Cardiac septum (tissue), 1 donor: ENCODE measurements at places on chromosomes 5 and 9.

GRCh38 chr5:134840811-134841210 lies 5.0 kb upstream of the C5orf24 start:
- no peak for DNase-seq

GRCh38 chr5:54002779-54003178 lies 307.6 kb downstream of the ARL15 start:
- DNase-seq = no peak

DNA sequence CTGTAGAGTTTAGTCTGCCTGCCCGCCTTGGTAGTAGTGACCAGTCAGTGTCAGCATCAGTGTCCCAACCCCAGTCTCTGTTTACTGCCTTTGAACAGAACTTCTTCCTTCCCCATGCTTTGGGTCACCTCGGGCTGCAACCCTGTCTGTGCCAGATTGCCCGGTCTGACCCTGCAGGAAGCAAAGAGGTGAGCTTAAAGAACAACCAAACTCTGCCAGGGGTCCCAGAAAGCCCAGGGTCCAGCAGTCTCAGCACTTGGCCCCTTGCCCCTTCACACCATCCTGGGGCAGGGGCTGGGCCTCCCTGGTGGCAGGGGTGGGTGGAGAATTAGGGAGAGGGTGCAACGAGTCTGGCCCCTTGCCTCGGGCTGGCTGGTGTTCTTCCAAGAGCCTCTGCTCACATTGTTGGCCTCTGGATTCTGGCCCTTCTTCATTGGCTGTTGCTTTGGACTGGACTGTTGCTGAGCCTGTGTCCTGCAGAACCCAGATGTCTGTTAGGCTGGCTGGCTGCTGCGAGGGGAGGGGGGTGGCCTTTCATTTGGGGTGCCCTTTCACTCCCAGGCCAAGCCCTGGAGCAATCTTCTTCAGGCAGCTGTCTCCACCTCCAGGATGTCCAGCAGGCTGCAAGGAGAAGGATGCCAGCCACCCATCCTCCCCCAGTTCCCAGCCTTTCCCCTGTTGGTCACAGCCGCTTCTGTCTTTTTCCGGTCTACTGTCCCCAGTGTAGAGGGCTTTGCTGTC lies 51.2 kb downstream of the SAR1B start:
- peak; percentile 72 for DNase-seq

GRCh38 chr9:21744841-21745240 lies 57.6 kb upstream of the MTAP start:
- DNase-seq = no peak

GRCh38 chr9:16213781-16214515 lies 656.5 kb downstream of the BNC2 start:
- DNase-seq = no peak

- DNase-seq = no peak
These were observed 68.2 kb upstream of the ITGA2 start for GRCh38 chr5:52920929-52921328.

DNA sequence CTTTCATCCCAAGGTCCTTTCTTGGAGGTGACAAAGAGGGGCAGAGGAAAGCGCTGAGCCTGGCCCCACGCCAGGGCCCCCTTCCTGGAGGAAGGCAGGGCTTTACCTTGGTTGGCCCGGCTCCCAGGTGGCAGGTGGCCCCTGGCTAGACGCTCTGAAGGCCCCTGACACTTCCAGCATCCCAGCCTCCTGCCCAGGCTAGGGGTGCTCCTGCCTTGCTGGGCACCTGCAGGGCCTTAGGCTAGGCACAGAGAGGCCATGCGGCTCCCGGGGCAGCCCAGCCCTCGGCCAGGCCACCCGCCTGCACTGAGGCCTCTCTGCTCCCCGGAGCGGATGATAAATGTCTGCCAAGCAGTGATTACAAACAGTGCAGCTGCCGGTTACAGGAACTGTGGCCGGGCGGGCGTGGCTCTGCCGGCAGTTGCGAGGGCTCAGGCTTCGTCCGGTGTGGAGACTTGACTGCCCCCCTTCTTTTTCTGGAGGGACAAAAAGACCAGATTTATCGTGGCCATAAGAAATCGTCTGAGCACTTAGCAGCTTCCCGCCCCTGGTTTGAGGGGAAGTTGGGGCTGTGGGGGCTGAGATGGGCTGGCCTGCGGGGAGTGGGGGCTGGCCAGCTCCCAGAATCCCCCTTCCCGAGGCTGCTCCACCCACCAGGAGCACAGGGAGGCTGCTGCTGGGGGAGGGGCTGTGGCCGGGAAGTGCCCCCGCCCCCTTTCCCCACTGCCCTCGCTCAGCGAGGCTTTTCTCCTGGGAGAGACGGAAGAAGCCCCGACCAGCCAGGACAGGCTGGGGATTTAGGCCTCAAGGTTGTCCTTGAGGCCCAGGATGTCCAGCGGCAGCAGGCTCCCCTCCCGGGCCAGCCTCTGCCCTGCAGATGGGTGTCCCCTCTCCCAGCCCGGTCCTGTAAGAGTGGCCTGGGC lies 31.6 kb upstream of the UBAC1 start:
- peak; percentile 94 for DNase-seq

DNA sequence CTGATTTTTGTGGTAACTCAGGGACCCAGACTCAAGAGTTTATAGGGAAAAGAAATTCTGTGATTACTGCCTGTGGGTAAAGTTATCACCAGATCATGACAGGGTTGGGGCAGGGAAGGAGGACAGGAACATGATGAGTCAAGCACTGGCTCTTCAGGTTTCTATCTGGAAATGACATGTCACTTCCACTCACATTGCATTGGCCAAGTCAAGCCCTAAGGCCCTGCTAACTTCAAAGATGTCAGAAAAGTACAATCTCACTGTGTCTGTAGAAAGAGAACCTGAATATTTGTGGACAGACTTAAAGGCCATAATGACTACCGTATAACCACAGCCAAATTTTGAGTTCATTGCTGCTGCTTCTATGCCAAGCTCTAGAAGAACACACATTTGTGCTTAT lies 187.7 kb downstream of the TLE4 start:
- no peak for DNase-seq

GRCh38 chr5:37005946-37006540 lies 129.5 kb downstream of the NIPBL start:
- DNase-seq = no peak

- DNase-seq = peak; percentile 55
These were observed 50.5 kb downstream of the AHRR start for GRCh38 chr5:371811-372555.

DNA sequence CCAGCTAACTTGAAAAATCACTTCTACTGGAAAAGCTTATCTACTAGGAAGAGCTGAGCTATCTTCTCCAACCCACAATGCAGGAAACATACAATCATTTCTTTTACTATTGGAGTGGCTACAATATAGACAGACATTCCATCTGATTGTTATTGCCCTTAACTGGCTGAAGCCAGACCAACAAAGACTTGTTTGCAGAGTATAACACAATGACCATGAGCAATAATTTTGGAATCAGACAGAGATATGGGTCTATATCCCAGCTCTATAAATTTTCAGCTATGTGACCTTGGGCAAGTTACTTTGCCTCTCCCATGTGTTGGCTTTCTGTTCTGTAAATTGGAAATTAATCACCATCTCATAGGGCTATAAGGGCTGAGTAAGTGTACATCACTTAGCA lies 244.7 kb upstream of the SLC30A5 start:
- DNase-seq = no peak

DNA sequence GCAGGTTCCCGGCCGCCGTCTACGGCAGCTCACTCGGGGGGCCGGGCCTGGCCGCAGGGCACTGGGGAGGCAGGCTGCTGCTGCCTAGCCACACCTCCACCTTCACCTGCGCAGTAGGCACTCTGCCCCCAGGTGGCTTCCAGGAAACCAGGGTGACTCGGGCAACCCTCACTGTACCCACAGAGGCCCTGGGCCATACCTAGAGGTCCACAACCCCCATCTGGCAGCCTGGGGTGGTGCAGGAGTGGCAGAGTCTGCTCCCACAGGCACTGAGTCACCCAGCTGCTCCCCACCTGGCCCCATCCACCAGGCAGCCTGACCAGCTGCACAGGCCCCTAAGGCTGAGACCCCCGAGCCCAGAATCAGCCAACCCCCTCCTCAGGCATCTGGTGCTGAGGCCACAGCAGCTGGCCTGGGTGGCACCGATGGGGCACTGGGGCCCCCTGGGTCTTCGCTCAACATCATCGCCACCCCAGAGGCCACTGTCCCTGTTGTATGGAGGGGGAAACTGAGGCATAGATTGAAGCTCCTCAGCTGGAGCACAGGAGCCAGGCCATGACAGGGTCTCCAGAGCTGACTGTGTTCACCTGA lies 70.2 kb downstream of the KCNT1 start:
- DNase-seq = no peak

GRCh38 chr5:38078161-38078560 lies 180.2 kb upstream of the EGFLAM start:
- DNase-seq = no peak

DNA sequence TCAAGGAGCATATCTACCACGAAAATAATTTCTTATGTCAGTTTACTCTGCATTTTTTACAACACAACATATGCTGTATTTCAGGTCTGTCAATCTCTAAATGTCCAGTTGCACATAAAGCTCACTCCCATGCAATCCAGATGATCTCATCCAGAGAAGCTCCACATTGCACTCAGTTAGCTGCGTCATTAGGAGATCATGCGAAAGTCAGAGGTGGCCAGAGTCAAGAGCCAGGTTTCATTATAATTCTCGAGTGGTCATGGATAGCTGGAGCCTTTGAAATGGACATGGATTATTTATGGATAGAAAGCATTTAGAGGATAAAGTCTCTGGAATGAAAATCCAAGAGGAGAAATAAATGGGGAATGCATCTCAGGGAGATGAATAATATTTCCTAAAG lies 232.3 kb downstream of the GAS1 start:
- no peak for DNase-seq

- DNase-seq = no peak
These were observed 12.4 kb upstream of the CRB2 start for GRCh38 chr9:123343443-123344191.

DNA sequence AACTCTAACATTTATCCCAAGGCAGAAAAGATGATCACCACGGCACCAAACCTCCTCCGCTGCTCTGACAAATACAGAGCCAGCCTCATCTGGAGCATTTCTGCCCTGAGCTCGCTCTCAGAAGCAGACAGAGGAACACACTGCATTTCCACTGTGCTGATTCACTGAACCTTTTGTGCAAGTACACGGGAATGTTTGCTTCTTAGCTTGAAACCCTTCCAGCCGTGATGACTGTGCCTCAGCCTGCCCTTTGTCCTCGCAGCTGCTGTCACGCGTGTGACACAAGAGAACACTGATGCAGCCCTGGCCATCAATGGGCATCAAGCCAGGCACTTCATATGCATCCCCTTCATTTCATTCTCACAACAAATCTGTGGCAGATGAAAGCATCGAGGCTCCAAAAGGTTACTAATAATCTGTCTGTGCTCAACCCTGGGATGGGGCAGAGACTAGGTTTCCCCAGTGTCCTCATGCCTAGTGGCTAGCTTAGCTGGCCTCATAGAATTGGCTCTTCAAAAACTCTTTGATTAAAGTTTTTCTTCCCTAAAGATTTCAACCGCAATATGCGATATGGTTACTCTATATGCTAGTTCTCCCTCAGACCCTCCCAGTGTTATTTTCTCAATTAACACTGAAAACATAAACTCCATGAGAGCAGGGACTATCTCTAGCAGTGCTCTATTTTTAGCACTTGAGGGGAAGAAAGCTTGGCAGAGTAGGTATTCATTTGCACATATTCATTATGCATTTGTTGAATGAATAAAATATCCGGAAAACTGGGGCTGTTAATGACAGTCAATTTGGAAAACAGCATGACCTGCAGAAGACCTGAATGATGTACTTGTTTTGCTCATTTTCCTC lies 7.3 kb downstream of the CDC14B start:
- no peak for DNase-seq

DNA sequence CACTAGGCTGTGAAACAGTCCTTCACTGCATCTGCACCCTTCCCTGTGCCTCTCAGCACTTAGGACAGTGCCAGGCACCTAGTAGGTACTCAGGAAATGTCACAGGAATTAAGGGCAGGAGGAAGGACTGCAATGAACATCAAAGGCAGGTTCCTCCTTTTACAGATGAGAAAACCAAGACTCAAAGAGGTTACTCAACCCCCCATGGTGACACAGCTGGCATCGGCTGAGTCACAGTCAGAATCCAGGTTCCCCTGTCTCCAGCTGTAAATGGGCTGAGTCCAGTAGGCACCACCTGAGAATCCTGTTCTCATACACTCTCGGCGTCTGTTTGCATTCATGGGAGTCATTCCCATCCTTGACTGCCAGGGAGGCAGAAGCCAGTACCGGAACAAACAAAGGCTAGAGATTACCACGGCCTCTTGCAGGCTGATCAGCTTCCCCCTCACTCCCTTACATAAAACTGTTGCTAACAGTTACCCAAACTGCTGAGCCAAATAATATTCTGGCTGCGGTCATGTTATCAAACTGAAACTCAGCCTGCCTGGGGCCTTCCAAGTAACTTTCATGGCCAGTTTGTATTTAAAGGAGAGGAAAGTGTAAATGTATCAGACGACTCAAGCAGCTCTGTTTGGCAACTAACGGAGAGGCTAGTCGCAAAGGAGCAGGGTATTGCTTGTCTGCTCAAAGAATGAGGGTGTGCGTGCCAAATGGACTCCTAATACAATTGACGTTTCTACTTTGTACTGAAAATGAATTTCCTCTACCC lies 201.7 kb downstream of the PAPPA start:
- DNase-seq = no peak

DNA sequence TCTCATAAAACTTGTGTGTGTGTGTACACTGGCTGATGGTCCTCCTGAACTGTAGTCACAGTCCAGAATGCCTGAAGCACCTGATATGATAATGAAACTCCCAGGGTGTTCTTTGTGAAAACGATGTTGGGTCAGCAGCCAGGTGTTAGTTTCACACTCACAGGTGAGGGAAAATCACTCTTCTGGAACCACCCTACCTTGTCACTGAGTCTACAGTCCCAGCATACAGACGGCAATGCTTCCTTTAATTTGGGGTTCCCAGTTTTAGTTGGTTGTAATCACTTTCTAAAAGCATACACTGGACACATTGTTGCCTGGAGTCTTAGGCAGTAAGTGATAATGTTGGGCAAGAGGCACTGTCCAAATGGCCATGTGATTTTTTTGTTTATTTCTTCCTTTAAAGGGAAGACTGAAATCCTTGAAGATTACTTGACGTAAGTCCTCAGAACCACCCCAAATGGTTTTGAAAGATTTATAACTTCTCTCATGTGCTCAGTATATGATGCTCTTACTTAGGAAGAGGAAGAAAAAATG lies 18.2 kb upstream of the MGAT1 start:
- no peak for DNase-seq

DNA sequence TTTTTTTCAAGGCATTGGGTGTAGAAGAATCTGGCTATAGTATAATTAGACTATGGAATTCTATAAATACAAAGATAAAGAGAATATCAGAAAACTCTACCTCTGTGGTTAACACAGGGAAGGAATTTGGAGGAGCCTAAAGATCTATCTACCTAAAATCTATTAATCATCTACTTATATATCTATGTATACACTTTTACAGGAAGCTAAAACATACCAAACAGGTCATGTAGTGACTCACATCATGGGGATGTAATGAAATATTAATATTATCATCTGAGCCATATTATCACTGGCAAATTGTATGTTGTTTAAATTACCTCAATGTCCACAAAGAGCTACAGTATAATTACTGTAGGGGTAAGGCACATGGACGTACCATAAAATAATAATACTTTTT lies 1748.2 kb downstream of the EFNA5 start:
- DNase-seq = no peak
